Substantia nigra (tissue), 51 donors: ENCODE measurements at places on chromosomes 1 and 21.

- no peak for DNase-seq
Observed at GRCh38 chr1:88552226-88552625, 131.8 kb upstream of the PKN2 start.

DNA sequence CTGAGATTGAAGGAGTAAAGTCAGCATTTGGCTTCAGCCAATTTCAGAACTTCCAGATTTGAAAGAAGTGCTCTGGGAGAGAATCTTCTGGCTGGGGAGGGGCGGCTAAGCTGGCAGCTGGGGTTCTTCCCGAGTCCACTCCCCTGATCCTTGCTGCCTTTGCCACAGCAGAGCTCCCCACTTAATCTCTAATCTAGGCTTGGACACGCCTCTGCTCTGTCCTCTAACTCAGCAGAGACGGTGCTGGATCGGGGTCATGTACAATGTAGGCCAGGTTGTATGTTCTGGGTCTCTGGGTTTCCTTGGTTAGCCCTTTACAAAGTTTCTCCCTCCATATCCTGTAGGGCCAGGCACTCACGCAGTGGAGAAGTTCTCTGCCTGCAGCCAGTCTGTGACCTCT is 10.1 kb upstream of the GSTM3 start:
- DNase-seq: no peak

DNA sequence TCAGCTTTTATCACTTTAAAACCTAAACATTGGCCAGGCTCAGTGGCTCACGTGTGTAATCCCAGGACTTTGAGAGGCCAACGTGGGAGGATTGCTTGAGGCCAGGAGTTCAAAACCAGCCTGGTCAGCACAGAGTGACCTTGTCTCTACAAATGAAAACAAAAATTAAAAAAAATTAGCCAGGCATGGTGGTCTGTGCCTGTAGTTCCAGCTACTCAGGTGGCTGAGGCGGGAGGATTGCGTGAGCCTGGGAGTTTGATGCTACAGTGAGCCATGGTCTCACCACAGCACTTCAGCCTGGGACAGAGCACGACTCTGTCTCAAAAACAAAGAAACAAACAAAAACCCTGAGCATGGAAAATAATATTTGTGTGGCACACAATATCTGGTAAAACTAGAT is 143.5 kb upstream of the HNRNPU start:
- DNase-seq: no peak

DNA sequence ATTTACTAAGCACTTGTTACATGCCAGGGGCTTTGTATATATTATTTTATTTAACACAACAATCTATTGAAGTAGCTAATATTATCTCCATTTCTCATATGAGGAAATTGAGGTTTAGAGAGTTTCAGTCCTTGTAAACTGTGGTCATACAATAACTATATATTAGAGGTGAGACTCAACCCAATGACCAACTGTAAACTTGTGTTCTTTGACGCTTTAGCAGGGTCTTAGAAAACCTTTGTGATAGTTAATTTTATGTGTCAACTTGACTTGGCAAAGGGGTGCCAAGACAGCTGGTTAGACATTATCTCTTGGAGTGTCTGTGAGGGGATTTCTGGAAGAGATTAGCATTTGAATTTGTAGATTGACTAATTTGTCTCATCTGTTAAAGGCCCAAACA is 252.4 kb upstream of the B3GALT2 start:
- DNase-seq: no peak

DNA sequence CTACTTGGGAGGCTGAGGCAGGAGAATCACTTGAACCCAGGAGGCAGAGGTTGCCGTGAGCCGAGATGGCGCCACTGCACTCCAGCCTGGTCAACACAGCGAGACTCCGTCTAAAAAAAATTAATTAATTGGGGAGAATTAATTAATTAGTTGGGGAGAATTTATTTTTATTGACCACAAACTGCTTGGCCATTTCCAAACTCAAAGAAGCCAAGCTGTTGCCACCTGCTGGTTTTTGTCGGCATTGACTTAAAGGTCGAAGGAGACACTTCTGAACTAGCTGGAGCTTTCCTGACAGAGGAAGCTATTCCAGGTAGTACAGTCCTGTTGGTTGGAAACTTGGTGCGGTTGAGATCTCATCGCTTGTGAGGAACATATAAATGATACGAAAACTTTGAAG is 13.1 kb downstream of the MAP1LC3C start:
- no peak for DNase-seq

DNA sequence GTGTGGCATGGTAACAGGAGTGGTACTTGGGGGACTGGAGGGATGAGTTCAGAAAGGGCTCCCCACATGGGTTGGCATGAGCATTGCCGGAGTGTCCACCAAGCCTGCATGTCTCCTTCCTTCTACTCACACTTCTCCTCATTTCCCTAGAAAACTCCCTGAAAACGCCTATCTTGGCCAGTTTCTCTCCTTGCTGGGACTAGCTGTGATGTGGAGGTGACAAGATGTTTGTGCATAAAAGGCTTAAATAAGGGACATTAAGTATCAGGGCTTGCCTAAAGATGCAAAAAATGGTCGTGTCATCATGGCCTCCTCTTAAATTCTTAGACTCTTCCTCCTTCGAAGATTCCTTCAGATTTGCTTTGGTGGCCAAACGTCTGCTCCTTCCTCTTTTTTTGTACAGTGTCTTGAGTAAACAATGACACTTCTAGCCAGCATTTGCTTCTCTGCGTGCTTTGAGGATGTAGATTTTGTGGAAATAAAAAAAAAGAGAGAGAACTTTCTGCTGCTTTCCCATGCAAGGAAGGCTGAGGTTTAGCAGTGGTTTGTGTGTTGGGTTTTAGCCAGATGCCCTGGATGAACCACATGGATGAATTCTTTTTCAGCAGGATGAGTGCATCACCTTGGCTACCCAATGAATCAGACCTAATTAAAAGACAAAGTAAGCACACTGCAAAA is 239.1 kb upstream of the IRF2BP2 start:
- DNase-seq: no peak

- no peak for DNase-seq
Observed at GRCh38 chr1:157219600-157219999, 81.4 kb upstream of the ETV3 start.

GRCh38 chr1:218274511-218274910 is 10.6 kb upstream of the RRP15 start:
- DNase-seq: no peak

GRCh38 chr1:183272390-183272848 is 86.4 kb downstream of the LAMC2 start:
- DNase-seq: no peak

DNA sequence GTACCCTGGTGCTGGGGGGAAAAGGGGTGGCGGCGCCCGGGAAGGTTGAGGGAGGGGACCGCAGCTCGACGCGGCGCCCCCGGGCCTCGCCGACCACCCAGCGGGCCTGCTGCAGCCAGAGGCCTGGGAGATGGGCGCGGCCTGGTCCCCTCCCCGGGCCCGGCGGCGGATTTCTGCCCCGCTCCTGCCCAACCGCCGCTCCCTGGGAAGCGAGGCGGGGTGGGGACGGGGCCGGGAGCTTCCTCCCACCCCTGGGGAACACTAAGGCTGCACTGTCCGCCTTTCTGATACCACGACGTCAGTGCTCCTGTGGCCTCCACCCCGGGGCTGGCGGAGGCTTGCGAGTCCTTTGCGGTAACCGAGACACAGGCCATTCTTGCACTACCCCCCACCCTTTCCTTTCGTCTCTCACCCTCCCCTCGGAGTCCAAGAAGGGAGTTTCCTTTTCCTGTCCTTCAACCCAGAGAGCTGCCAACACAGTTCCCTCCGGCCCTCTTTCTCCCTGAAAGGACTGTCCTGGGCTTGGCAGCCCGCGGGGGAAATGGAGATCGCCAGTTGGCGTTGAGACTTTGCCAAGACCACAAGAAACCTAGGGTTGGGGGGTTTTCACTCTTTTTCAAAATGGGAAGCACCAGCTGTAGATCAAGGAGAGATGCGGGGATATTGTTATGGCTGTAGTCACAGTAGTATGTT is 742 bp downstream of the SH3GLB1 start:
- DNase-seq: peak; percentile 51

DNA sequence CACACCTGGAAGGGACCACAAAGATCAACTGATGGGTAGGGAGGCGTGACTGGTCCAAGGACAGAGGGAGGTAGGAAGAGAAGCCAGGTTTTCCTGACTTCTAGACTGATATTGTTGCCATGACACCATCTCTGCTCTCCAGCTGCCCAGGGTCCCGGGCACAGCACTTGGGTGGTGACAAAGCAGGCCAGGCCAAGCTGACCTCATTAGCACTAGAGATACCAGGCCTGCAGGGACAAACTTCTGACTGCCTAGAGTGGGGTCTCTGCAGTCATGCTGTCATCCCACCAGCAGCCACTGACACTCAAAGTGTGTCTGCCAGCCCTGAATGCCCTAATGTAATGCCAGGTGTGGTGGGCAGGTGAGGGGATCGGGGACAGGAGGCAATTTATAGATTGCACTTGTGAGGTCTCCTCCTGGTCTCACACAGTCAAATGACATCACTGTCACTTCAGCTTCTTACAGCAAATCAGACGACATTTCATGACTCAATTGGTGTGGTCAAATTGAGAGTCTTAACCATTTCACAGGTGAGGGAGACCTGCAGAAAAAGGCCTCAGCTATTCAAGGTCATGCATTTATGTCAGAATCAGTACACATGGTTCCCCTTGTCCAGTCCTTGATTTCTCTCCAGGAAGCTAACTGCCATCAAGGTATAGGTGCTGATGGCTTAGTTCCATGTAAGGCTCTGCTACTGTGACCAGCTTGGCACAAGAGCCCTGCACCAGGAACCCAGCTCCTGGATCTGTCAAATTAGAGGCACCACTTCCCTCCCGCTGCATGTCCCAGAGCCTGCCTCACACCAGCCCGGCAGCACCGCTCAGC is 2.7 kb downstream of the SLC9A1 start:
- DNase-seq: no peak

DNA sequence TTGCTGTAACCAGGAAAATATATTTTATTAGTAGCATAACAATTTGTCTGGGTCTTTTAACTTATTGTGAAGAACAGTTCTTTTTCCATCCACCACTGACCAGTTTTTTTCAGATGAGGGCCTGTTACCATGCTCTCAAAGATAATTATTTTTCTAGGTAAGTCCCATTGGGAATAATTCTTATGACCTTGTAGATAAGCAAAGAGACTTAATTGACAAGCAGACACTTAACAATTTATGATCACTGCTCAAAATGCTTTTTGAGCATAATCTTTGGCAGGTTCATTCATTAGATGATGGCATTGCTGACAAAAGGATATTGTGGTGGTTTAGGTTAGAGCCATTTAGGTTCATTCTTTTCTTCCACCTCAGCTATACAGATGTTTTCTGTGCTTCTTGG is 6.6 kb downstream of the SNX27 start:
- no peak for DNase-seq

DNA sequence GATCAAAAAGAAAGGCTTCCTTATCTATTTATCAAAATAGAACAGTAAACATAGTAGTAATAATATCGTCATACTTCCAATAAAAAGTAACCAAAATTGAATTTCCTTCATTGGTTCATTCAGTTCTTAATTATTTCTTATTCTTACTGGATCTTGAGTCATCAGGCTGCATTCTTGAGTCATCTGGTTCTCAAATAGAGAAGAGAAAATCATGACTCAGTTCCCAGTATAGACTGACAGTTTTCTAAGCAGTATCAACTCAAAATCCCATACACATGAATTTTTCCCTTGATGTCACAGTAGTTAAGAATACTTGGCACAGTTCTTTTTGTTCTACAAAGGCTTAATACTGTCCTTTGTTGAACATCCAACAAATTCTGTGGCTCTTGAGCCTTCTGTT is 626.9 kb upstream of the ADGRL4 start:
- DNase-seq: no peak
